Mesothelial cell of epicardium (in vitro differentiated cells): ENCODE measurements at places on chromosomes 3 and 15.

DNA sequence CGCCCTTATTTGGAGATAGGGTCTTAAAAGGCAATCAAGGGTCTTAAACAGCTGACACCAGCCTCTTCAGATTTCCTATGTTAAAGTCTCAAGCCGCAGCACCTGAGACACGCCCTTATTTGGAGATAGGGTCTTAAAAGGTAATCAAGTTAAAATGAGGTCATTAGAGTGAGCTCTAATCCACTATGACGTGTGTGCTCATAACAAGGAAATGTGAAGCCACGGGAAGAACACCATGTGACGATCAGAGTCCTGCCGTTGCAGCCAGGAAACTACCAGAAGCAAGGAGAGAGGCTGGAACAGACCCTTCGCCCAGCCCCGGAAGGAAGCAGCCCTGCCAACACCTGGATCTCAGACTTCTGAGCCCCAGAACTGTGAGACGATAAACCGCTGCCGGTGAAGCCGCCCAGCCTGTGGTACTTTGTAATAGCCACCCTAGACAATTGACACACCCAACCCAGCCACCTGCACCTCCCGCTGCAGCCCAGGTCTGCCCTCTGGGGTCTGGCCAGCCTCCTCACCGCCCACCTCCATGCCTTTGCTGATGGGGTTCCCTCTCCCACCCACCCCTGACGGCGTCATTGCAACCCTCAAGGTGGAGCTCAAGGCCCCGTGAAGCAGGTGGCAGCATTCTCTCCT is 137.9 kb downstream of the MEGF11 start:
- no peak for DNase-seq

DNA sequence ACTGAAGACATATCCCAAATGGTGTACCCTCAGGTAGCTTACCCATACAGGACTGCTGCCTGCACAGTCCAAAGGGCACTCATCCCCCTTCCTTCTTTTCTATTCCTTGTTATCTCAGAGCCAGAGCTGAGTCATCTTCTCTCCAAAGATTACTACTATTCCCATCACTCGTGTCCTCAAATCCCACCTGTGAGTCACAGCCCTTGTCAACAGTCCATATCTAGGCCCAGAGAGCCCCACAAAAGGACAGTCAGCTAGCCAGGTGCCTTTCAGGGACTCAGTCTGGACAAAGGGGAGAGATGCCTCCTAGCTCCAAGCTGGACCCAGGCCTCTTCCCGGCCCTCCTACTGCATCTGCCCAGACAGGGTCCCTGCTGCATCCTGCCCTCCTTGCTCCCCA is 11.0 kb downstream of the PARP16 start:
- no peak for DNase-seq

DNA sequence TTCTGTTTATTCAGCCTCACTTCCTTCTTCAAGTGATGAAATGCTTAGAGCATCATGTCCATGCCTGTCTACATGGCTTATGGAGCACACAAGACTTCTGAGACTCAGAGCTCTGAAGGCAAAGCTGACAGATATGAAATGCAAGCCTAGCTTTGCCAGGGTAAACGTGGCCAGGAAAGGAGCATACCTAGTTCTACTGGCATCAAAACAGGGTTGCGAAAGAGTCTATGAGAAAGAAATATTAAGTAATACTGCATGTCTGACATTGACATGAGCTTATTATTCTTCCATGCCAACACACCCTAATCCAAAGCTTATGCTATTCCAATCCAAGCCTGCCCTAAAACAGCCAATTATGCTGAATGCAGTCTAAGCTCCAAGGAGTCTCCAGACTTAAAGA is 391.5 kb downstream of the ERC2 start:
- DNase-seq, result no peak

DNA sequence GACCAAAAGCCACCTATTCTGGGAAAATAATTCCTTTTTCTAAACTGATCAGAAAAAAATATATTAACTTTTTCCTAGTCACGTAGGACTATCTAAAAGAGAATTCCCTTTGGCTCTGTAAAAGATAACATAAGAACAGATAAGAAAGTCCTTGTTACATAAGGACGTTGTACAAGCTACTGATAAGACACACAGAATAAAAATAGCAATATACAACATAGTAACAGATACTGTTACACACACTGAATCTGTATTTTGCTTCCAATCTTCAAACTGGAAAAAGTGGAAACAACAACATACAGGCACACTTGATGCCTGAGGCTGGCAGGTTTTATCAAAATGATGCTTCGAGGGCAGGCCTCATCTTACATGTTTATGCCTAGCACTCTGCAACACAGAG is 59.8 kb downstream of the SNX4 start:
- no peak for DNase-seq

DNA sequence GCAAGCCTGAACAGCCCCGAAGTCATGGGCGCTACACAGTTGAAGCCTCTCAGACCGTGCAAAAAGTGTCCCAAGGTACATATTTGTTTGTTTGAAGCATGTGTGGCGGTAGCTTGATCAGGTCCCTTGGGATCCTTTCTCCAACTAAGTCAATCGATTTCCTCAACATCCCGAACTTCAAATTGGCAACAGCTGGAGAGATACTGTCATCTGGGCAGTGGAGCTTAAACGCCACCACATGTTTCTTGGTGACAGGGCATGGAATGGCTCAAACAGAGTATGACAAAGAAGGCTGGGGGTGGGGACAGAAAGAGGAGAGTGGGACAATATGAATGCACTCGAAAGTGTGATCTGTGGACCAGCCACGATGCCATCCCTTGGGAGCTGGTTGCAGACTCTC is 84.9 kb upstream of the PSMD6 start:
- DNase-seq, result no peak

GRCh38 chr15:66982816-66983215 is 82.6 kb upstream of the SMAD3 start:
- DNase-seq, result no peak

DNA sequence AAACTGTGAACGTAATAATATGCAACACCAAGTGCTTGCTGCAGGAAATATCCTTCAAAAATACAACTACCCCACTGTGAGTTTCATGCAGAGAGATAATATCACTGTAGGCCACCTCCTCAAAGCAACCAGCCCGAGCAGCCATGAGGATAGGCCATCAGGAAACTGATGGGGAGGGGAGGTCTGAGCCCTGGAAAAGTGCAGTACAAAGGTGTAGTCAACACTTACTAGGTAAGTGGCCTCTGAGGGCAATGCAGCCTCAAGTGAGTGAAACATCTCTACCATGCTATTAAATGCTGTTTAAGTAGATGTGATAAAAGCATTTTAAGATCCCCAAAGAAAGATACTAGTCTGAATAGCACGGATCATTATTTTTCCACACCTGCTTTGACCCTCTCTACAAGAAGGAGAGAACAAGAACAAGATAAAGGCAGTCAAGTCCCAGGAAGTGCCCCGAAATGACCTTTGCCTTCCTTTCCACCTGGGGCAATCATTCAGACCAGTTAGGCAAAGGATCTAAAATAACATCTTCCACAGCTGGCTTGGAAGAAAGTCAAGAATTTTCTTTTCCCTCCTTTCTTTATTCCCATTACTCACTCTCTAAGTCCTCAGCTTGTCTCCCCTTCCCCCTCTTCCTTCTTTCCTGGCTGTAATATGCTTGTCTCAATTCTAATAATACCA is 62.8 kb downstream of the FMN1 start:
- DNase-seq, result no peak

- no peak for DNase-seq
Observed at GRCh38 chr3:38031022-38031994, 1.9 kb upstream of the PLCD1 start.

GRCh38 chr3:189121092-189121491 is 50.7 kb upstream of the TPRG1 start:
- no peak for DNase-seq

DNA sequence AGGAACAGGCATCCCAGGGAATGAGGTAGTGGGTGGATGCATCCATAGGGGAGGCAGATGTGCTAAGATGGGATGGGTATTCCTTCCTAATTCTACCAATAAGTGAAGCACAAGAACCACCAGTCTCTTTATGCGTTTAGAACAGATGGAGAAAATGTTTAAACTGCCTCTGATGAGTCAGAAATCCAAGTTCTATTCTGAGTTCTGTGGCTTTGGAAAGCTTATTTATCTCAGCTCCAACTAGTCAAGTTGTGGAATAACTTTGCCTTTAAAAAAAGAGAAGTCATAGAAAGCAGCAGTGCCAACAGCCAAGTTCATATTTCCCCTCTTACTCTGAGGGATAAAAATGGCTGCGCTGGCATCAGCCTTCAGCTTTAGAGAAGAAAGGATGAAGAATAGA is 761.7 kb downstream of the IGSF11 start:
- no peak for DNase-seq

DNA sequence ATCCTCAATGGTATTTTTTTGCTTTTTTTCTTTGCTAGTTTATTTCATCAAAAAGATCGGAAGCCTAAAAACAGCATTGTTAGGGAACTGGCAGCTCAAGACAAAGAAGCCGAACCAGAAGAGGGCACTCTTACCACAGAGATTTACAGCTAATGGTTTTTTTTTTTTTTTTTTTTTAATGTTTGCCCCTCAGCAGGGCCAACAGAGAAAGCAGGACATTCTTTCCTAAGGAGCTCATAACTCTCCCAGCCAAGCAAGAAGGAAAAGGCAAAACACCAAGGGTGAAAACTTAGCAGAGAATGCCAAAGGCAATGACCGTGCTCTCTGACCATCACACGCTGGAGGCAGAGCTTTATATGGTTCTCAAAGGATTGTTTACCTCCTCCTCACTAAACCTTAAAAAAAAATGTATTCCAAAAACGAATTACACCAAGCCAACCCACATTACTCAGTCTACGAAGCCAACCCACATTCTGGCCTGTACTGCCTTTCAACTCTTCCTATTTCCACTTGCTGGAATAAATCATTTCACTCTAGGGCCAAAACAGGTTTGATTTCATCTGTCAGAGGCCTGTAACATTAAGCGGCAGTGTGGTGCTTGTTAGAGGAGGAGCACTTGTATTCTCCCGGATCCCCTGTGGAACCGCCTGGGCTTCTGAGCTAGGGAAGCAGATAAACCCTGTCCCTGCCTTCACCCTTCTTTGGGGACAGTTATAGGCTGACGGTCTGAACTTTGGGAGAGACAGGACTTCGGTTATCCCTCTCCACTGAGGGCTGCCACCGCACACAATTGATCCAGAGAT is 35.6 kb upstream of the GYG1 start:
- DNase-seq, result no peak

DNA sequence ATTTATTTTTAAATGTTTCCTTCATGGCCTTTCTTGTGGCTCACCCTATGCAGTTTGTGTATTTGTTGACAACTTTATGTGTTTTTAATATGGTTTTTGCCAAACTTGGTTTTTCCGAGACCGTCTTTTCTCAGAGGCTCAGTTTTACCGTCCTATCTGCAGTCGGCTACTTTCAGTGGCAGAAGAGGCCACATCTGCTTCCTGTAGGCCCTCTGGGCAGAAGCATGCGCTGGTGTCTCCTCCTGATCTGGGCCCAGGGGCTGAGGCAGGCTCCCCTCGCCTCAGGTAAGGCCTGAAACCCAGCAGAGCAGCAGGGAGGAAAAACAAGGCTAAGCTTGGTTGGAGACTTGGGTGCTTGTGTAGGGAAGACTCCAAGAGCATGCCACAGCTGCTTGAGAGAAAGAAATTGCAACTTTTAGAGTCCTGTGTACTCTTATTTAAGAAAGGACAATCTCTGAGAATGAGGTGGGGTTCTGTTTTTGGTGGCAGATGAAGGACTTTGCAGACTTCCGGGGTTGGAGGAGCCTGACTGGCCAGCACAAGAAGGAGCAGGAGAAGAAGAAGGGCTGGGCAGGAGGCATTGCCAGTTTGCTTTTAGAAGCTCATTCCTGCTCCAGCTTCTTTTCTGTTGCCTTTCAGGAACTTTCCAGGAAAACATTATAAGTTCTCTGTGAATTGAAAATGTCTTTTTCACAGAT is at the start of gene TIGIT:
TIGIT (plus strand) TSS at position 191 of the 698 bp plus-strand sequence; CDS start at position 225, 34 bp downstream.
- DNase-seq, result no peak

- peak; percentile 61 for DNase-seq
Observed at GRCh38 chr15:75647370-75648155, at the start of gene SNX33. TSS of gene SNX33 (plus strand) at chr15:75647912. CDS start at chr15:75649103, 1,191 bp downstream.

DNA sequence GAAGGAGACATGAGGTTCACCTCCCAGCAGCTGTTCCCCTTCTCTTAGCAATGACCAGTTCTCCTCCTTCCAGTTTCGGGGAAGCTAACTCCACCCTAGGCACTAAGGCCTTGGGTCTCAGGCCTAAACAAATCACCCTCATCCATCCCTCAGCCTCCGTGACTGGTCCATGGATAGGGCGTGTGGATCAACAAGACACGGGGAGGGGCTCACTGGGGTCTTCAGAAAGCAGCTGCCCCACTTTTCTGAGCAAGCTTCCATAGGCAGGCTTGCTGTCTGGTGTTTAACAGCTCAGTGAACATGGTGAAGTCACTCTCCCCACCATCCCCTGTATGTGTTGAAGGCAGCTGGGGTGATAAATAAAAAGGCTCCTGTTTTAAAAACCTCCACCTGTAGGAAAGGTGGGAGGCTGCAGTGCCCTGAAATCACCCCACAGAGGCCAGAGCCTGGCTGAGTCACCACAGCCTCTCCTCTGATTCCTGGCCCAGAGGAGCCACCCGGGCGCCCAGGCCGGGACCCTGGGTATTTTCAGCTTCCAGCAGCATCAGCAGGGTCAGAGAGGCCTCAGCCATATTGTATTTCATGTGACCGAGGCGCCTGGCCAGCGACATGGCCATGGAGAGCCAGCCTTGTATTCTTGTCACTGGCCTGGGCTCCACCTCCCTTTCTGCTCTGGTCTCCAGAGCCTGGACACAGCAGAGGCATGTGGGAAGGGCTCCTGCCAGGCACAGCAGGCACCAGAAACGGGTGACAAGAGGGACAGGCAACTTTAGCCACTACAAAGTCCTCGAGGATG is 60.3 kb upstream of the HERC1 start:
- no peak for DNase-seq

DNA sequence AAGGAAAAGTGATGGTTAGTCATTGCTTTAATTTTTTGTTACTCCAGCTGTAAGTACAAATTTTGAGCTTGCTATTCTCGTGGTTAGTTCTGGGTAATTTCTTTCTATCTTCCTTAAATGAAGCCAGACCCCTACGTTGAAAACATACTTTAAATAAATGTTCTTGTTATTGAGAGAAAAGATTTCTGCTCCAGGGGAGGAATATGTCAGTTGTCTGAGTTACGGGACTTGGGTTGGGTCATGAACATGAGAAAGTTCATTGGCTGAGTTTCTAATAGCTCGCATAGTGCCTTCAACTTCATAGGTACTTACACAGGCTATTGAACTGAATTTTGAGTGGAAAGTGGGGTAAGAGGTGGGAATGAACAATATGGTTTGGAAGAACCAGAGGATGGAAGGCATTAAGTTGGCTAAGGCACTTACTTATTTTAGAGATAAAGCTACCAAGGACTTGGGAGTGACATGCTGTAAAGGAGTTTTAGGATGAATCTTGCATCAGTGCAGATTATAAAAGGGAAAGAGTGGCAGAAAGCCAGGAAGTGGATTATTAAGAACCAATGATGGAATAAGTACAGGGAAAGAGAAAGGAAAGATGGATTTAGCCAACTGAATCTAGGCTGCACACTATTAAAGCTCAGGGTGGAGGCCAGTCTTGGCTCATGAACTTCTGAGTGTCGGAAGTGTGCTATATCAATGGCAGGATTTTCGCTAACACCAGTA is 1.4 kb downstream of the RPSA start:
- DNase-seq, result no peak

DNA sequence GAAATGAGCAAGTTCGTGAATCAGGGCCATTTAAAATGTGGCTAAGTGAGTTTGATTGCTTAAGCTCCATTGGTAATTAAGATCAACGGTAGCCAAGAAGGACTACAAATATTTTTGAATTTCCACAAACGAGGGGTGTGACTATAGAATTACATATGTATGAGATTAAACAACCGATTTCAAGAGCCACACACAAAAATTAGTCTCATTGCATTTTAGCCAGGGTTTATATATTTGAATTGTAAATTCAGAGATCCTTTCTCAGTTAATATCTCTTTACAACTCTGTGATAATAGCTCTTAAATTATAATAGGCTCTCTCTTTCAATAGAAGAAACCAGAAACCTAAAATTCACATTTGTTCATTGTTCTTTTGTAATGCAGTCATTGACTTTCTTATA is 325.6 kb upstream of the ICE2 start:
- no peak for DNase-seq
